ENCODE measurements at places on chromosomes 4 and X.

- no peak for DNase-seq
Observed at GRCh38 chrX:21741869-21742701, 15.8 kb downstream of the SMPX start.

- no peak for DNase-seq
Observed at GRCh38 chr4:162952232-162952631, 214.5 kb downstream of the NAF1 start.

- no peak for DNase-seq
Observed at GRCh38 chr4:61549336-61549735, 349.2 kb downstream of the ADGRL3 start.

- no peak for DNase-seq
Observed at GRCh38 chrX:103999234-103999633, 14.3 kb downstream of the H2BW1 start.

- DNase-seq: no peak
Observed at GRCh38 chr4:1653776-1654175, 30.3 kb downstream of the FAM53A start.

- peak; percentile 39 for DNase-seq
Observed at GRCh38 chr4:38177035-38177546, 216.9 kb downstream of the PTTG2 start.

DNA sequence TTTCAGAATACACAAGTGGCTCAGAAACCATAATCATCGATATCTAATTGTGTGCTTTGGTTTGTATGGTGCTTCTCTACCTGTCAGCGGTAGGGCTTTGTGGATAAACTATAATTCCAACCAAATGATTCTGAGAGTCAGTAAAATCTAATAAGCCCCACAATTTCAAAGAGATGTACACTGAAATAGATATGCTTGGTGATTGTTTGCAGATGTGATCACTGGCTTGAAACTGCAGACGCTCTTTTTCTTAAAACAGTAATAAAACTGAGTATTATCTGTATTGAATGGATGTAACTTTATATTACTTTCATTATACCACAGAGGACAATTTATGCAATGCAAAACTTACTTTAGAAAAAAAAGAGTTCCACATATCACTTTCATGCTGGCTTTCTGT, 198.8 kb upstream of the ANXA10 start:
- no peak for DNase-seq

- DNase-seq: no peak
Observed at GRCh38 chr4:78517050-78517652, 34.4 kb upstream of the ANXA3 start.

- no peak for DNase-seq
Observed at GRCh38 chr4:60033826-60034225, 1166.3 kb upstream of the ADGRL3 start.

DNA sequence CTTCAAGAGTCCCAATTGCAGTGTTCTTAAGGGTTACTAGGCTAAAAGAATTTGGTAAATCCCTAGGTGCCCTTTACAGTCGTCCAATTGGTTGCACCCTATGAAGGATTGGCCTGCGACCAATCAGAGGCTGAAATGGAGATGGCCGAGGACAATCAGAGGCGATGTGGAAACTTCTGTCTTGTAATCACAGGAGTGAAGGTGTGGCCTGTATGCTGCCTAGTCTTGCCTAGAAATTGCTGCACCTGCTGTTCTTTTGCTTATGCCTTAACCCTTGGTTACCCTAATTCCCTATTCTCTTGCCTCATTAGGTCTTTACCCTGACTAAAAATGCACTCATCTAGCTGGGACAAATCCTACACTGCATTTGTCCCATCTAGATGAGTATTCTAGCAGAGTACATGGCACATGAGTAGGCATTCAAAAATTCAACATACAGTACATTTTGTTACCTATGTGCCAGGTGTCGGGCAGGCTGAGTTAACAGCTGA, 1.0 kb upstream of the DCK start:
- DNase-seq: no peak

- no peak for DNase-seq
Observed at GRCh38 chr4:109235683-109236082, 66.8 kb downstream of the COL25A1 start.

- no peak for DNase-seq
Observed at GRCh38 chr4:187552781-187553180, 442.8 kb upstream of the ZFP42 start.

GRCh38 chr4:15100994-15101695, 98.9 kb downstream of the CPEB2 start:
- no peak for DNase-seq

DNA sequence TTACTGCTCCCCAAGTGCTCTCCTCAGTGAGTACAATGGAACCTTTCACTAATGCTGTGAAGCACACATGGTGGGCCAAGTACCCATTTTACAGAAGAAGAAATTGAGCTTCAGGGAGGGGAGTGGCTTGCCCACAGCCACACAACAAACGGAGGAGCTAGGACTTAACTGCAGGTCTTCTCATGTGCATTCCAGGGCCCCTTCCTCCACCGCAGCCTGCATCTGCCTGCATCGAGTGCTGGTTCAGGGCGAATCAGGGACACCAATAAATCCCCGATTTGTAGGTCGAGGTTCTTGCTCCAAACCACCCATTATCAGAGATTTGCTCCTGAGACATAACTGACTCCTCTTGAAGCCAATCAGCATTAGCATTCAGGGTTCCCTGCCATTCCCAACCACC, 100.9 kb downstream of the MAMLD1 start:
- DNase-seq: no peak

DNA sequence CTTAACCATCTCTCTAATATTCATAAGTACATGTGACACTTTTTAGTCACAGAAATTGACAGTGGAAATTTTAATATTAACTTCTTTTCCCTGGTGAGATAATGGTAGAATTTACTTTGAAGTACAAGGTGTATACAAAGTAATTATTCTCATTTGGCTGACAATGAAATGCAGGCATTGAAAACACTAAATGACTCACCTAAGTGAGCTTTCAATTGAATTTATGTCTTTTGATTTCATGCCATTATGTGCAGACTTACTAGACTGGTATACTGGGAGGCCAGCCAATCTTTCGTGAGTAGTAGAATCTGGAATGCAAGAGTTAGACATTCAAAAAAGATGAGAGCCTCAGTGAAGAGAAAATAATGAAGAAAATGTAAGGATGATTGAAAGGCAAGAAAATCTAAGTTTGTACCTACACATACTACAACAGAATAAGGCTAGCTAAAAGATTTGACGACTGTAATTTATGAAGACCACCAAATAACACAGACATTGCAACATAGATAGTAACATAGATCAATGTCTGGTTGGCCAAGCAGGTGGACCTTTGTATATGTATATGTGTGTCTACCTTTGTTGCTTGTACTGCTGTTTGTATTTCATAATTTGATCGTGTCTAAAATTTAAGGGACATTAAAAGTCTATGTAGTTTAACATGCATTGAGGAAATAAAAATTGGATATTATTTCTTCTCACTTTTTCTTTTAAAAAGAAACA, 459.7 kb downstream of the IL15 start:
- no peak for DNase-seq

GRCh38 chrX:40266490-40267333, 169.0 kb upstream of the BCOR start:
- DNase-seq: no peak

DNA sequence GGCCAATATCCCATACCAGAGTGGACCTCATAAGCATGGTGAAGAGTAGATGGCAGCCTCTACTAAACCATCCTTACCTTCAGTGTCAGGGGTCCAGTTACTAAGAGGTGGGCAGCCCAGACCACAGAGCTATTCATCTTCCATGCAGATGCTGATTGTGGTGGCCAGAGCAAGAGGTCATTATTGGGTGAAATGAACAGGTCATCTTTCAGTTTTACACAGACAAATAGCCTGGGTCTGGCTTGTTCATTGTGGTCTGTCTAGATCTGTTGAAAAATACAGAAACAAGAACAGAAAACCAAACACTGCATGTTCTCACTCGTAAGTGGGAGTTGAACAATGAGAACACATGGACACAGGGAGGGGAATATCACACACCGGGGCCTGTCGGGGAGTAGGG, 71.3 kb downstream of the PAK3 start:
- no peak for DNase-seq

DNA sequence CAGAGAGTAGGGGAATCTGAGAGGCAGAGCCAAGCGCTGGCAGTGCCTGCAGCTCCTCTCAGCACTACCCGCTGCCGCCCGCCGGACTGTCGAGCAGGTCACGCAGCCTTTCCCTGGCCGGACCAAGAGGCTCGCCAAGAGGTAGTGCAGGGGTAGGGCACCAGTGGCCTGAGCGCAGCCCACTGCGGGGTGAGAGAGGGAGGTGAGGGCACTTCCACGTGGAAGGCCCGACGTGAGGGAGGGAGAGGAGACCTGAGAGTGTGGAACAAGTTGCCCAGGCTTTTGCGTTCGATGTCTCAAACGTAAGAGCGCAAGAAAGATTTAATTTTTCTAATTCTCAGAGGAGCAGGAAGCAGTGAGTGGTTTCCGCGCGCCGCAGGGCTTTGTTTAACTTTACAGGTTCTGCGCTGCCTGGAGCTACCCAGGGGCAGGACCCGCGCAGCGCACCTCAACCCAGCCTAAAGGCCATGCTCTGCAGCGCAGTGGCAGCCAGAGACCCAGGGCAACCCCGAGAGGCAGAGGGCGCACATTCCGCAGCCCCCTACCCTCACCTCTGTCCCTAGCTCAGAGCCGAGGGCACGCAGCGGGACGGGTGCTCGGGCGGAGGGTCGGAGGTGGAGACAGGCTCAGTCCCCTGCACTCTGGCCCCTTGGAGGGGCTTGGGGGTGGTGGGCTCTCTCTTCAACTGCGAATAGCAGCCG, 14.9 kb downstream of the ARHGAP36 start:
- DNase-seq: no peak

- peak; percentile 8 for DNase-seq
Observed at GRCh38 chrX:130028196-130028595, 45.8 kb downstream of the BCORL1 start.

- no peak for DNase-seq
Observed at GRCh38 chr4:88109123-88109881, 49.1 kb downstream of the ABCG2 start.

DNA sequence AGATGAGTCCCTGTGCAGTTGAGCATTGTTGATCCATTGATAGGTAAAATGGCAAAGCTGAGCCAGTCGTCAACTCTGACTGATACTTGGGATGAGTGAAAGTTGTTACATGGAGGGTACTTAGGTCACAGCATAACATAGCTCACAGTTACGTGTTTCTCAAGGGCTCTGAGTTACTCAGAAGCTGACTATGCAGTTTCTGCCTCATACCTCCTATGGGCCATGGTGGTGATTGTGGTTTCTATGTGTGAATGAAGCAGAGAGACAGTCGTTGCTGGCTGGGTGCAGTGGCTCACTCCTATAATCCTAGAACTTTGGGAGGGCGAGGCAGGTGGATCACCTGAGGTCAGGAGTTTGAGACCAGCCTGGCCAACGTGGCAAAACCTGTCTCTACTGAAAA, 30.8 kb downstream of the FRMPD3 start:
- no peak for DNase-seq

DNA sequence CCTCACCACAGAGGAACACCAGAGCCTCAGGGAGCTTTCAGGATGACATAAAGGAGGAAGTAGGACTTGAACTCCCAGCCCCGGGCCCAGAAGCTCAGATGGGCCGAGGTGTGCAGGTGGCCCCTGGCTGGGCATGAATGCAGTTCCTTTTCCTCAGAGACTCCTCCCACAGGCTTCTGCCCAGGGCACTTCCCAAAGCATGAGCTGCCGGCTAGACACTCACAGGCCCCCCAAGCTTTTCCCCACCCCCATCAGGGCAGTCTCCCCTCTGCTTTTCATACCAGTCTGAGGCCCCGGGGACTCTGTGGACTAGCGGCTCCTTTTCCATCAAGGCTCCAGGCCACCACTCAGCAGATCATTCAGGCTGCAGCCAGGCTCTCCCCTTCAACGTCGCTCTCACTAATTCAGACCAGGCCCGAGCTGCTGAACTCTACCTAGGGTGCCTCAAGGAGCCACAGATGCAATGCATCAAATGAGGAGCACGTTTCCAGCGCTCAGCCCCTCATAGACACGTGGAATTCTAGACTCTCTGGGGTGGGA, 36.9 kb downstream of the HMX1 start:
- no peak for DNase-seq

DNA sequence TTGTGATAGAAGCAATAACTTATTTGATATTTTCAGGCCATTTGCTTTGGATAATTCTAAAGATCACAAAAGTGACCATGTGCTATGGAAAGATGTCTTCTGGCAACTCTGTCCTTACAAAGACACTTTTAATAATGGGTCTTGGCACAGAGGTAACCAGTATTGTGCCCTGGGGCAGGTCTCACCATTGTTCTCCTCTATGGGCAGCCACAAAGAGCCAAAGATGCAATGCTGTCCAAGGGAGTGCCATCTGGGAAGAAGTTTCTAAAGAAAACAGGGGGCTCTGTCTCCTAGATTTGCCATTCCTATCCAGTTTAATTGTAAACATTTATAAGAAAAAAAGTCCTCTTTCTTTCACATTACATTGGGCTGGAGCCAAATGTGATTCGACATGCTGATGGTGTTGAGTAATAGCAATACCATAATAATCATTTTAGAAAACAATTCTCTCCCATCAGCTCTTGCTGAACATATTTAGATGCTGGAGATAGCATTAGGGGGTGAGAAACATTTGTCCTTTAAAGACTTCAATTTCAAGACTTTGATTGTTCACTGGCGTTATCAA, 179.9 kb downstream of the KIT start:
- DNase-seq: no peak

GRCh38 chr4:158094413-158095134, 78.3 kb downstream of the GASK1B start:
- no peak for DNase-seq

DNA sequence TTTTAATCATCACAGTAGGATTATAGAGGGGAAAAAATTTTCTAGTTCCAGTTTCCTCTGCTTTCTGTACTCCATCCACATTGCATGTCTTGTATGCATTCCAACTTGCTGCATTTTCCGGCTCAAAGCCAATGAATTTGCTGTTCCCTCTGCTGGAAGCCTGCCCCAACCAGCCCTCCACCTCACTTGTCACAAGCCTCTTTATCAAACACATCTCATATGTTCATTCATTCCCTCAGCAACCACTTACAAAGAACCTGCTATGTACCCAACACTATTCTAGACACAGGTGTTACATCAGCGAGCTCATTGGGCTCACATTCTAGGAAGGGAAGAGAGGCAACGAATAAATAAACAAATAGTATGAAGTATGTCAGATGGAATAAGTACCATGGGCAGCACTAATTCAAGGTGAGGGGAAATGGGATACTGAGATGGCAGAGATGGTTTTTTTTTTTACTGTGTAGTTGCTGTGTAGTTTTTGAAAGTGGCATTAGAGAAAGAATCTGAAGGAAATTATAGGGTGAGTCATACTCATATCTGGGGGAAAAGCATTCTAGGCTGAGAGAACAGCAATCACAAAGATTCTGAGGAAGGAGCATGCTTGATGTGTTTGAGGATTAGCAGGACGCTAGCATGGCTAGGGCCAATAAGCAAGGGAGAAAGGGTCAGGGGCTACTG, 332.5 kb downstream of the PDGFC start:
- DNase-seq: no peak

Data from stimulated activated CD8-positive, alpha-beta memory T cell treated with anti-CD3 and anti-CD28 coated beads, Interleukin-2, amount 100 ng/mL, for 1 hour (primary cell).